Midbrain (tissue), 1 donor: ENCODE measurements at places on chromosomes 1 and 21.

- peak; percentile 32 for DNase-seq
Measured at GRCh38 chr1:212782422-212783154, 9.0 kb downstream of the NSL1 start.

DNA sequence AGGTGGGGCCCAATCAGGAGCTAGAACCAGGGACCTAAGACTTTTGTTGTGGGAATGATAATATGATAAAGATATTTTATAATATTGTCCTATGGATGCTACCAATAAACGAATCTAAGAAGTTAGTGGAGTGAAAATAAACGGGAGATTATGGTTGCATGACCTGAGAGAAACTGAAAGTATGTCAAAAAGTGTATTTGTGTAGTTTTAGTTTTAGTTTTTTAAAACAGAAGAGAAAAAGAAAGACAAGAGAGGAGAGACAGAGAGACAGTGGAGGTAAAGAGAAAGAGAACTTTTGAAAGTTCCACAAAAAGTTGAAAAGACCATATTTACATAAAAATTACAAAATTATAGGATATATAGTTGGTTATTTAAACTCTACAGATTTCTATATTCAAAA, 64.1 kb upstream of the TMPRSS15 start:
- DNase-seq = no peak

DNA sequence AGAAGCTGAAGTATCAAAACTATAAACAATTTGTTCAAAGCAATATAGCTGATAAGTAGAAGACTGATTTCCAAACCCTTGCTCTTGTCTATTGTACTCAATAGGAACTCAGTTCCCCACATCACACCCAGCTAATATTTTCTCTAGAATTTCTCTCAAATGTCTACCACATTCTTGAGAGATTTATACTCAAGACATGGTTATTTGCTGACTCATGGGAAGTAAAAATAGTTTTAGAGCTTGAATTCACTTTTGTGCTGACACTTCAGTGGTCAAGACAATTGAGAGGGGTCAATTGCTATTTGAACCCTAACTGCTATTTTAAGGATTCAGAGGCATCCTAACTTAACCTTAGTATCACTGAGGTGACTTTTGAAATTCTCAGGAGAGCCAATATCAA, 99.0 kb downstream of the TNNI3K start:
- no peak for DNase-seq

- no peak for DNase-seq
Measured at GRCh38 chr1:87200875-87201638, 127.6 kb upstream of the LMO4 start.

GRCh38 chr1:35619237-35620121, 21.8 kb downstream of the PSMB2 start:
- DNase-seq = no peak

DNA sequence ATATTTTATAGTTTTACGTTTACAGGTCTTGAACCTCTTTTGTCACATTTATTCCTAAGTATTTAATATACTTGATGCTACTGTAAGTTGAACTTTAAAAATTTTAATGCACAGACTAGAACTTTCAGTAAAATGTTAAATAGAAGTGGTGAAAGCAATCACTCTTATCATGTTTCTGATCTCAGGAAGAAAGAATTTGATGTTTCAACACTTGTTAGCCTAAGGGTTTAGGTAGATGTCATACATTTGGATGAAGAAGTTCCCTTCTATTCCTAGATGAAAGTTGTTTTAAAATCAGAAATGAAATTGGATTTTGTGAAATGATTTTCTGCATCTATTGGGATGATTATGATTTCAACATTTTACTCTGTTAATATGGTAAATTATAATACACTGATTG, 63.6 kb upstream of the TTLL7 start:
- no peak for DNase-seq

GRCh38 chr21:25850126-25850842, 115.5 kb downstream of the GABPA start:
- no peak for DNase-seq

- peak; percentile 56 for DNase-seq
Measured at GRCh38 chr1:236489710-236490377, 33.9 kb upstream of the LGALS8 start.

DNA sequence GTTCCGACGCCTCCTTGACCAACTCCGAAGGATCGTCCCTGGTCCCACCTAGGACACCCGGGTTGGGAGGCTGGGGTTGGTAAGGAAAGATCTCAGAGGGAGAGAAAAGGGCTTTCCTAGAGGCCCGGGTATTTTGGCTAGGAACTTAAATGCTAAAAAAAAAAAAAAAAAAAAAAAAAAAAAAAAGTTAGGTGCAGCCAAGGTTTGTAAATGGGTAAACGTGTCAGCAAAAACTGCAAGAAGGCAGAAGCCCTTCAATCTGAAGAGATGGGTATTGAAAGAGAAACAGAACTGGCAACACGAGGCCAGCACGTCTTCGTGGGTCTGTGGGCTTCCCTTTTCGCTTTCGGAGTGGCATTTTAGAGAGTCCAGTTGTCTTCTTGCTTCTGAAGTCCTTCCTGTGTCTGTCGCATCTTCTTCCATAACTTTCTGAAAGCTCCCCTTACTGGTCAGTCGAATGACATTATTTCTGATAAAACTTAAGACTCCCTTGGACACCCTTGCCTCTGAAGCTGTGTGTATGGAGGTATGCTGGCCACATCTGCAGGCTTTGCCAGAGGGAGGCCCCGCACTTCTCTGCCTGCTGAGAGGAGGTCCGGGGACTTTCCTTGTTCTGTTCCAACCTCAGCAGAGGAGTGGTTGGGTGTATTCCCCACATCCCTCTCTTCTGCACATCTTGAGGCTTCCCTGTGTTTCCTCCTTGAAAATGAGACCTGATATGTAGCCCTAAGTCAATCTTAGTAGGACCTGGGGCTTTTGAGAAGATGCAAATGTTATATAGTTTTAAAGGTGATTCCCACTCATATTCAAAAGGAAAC, 745 bp downstream of the RCSD1 start:
- peak; percentile 20 for DNase-seq

- no peak for DNase-seq
Measured at GRCh38 chr1:11845641-11846335, 1.8 kb downstream of the NPPA start.

GRCh38 chr1:25614501-25615171, 2.0 kb upstream of the MAN1C1 start:
- DNase-seq = no peak

- no peak for DNase-seq
Measured at GRCh38 chr1:219665089-219665488, 52.2 kb upstream of the ZC3H11B start.

GRCh38 chr1:53075761-53076163, 13.7 kb downstream of the PODN start:
- no peak for DNase-seq

DNA sequence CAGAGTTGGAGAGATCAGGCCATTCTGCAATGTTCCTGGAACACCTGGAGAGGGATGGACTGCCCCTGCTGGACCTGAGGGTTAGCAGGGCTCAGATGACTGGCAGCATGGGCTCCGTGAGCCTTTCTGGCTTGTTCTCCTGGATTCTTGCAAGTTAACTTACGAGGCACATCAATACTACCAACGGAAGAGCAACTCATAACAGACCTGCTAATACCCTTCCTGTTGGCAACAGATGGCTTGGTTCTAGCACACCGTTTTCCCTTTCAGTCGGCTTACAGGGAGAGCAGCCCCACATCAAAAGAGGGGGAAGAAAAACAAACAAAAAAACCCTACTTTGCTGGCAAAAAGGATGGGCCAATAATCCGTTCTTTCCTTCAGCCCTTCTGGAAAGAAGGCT, 47.9 kb downstream of the SLC66A1 start:
- no peak for DNase-seq

DNA sequence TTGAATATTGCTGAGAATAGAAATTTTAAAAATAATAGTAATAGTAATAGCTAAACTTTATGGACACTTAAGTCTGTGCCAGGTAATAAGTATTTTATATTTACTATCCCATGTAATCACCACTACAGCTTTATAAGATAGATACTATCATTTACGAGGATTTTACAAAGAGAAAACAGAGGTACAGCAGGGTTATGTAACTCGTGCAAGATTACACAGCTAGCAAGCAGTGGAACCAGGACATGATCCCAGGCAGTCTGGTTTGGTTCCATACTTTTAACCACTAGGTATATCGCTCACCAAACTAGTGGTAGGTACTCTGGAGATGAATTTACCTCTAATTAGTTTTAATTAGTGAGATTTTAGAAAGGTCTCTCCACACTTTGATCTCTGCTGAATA, 42.5 kb downstream of the SPAG17 start:
- DNase-seq = no peak

DNA sequence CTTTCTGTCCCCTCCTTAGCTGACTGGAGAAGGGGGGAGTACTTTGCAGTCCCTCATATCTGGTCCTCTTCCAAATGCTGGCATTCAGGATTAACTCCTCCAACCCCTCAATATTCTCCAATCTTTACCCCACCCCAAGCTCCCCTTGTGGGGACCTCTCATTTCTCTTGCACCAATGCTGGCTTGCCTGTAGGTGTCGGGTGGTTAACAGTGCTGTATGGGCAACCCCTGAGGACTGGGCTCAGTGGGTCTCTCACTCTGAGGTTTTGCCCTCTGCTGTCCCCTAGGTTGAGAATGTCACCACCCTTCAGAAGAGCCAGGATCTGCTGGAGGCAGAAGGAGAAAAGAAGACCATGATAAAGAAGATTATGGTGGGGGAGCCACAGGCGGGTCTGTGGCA, 27.0 kb downstream of the MROH7 start:
- no peak for DNase-seq

DNA sequence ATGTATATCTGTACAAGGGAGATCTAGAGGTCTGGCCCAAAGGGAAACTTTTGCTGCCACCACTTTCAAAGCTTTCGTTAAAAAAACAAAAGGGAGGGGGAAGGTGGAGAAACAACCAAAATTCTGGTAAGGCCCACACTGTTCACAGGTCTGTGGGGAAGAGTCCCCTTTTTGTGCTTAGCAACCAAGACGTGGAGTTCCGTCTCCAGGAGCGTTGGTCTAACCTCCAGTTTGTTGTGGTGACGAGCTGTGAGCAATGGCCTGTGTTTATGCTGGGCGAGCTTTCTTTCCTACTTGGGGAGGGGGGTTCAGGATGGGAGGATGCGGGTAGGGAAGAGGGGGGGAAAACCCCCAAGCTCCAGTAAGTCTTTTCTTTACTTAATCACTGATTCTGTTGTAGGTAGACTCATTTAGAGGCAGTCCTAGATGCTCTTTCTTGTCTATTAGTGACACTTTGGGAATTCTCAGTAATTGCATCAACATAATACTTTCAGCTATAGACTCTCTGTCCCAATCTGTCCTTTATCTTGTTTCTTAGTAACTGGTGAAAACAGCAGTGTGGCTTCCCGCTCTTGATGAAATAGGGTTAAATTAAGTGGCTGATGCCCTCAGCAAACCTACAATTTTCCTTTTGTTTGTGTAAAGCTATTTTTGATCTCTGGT, 1.5 kb downstream of the HIPK1 start:
- DNase-seq = no peak
